Caudate nucleus (tissue), 63 donors: ENCODE measurements at places on chromosomes 13 and 19.

- DNase-seq = no peak
These were observed 241.0 kb downstream of the KLF5 start for GRCh38 chr13:73299787-73300186.

GRCh38 chr19:10037809-10038208 is 24.5 kb downstream of the RDH8 start:
- DNase-seq = no peak

- DNase-seq = no peak
These were observed 7.0 kb upstream of the REXO1 start for GRCh38 chr19:1855040-1855827.

DNA sequence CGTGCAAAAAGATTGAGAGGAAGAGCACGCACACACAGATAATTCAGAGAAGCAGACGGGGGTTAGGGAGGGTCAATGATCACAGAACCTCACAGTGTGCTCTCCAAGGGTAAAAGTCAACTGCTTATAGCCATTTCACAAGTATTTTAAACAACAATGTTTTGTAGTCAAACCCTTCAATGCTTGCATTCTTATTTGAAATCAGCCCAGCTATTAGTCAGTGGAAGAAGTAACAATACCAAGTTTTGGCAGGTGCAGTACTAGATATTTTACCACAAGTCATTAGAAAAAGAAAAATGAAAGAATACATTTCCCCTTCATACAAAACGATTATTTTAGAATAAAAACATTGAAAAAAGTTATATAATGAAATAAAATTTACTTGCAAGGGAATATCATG is 2.6 kb downstream of the CSNK1A1L start:
- DNase-seq = no peak

DNA sequence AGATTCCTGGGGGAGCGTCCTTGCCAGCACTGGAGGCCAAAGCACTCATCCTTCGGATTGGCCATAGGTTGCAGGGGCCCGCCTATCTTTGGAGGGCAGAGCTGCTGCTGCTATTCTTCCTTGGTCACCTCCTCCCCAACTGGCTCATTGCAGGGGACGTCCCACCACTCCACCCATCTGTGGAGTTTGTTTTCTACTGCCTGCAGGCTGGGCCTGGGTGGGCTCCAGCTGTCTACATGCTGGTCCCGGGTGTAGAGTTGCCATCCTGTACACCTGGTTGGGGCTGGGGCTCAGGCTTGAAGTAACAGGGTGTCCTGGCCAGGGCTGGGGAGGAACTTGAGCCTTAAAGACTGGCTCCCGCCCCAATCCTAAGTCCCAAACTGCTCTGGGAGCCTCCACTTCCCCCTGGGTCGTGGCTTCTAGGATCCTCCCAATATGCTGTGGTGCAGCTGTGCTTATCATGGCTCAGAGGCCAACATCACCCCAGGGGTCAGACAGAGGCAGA is 2.1 kb downstream of the RNF225 start:
- DNase-seq = no peak

- DNase-seq = no peak
These were observed 134.1 kb downstream of the LACC1 start for GRCh38 chr13:44013758-44014291.
